ENCODE measurements at places on chromosomes 1 and 21. TPM values are rescaled to one million over a fixed set of nuclear protein-coding genes. Genes with fewer than 3 reads are reported as not detected.

The RIPPLY3 gene
- total RNA-seq, result 0.20 TPM

The NIBAN1 gene
- total RNA-seq, result 28.4 TPM

The OR2T11 gene
- total RNA-seq, result not detected

The HAO2 gene
- 0.20 TPM for total RNA-seq

The LCE1A gene
- total RNA-seq, result 1.7 TPM

The GJA4 gene
- total RNA-seq, result 6.1 TPM

The SFN gene
- total RNA-seq, result 254 TPM

The SMIM11 gene
- 11.1 TPM for total RNA-seq

DNA sequence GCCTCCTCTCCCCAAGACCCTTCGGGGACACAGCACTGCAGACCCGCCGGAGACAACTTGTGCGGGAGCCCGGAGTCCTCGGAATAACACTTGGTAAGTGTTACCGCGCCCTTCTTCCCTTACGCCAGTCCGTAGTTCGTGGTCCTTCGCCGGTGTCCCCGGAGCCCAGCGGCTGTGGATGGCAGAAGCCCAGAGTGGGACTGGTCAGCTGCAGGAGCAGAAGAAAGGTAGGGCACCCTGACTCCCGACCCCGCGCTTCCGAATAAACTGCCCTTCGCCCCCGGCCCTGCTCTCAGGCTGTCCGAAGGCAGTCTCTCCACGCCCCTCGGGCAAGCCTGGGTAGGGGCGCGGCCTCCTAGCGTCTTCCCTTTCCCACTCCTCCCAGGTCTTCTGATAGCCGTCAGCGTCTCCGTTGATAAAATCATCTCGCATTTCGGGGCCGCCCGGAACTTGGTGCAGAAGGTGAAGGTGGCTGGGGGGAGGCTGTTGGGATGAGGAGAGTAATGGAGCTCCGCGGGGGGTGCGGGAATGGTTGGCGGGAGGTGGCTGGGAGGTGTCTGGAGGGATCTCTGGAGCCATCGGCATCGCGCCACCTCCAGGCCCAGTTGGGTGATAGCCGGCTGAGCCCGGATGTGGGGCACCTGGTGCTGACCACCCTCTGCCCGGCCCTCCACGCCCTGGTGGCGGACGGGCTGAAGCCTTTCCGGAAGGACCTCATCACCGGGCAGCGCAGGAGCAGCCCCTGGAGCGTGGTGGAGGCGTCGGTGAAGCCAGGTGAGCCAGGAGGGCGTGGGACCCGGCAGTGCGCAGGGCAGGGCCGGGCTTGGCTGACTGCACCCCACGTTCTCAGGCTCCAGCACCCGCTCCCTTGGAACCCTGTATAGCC lies 4.3 kb downstream of the RUSC1 start:
- no peak for DNase-seq

DNA sequence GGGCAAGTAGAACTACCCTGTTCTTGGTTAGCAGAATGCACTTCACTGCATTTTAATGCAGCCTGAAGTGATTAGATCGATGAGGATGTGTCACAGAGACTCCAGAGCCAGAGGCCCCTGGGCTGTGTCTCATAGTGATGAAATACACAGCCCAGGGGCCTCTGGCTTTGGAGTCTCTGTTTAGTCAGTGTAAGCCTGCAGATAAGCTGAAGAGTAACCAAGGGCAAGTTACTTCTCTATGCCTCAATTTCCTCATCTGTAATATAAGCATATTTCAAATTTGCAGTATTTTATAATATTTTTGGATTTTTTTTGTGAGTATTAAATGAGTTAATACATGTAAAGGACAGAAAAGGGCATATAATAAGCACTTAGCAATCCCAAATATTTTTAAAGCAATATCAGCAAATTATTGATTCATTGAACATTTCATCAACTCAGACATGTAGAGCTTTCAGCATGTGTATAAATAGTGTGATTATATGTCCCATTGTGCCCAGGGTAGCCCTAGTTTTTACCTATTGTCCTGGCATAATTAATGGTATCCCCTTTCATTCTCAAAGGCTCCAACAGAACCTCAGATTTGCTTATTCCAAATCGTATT lies 23.6 kb upstream of the APOBEC4 start:
- no peak for DNase-seq

DNA sequence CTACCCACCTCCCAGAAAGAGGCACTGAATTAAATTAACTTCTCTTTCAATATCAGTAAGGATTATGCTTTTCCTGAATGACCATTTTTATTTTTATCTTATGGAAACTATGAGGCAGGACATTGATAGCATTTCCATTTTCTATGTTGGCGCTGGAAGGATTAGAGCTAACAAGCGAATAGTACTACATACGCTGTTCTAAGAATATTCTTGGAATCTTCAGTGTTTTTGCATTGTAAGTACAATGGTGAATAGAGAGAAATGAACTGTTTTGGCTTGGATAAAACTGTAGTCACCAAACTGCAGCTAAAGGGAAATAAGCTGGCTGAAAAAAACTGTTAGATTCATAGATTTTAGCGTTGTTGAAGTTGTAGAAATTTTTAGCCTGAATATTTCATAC lies 779.0 kb upstream of the ADGRL4 start:
- DNase-seq, result no peak

- no peak for DNase-seq
Measured at GRCh38 chr21:35664683-35665082, 395.6 kb downstream of the SETD4 start.

GRCh38 chr1:162916407-162916806 lies 55.4 kb upstream of the CCDC190 start:
- no peak for DNase-seq

DNA sequence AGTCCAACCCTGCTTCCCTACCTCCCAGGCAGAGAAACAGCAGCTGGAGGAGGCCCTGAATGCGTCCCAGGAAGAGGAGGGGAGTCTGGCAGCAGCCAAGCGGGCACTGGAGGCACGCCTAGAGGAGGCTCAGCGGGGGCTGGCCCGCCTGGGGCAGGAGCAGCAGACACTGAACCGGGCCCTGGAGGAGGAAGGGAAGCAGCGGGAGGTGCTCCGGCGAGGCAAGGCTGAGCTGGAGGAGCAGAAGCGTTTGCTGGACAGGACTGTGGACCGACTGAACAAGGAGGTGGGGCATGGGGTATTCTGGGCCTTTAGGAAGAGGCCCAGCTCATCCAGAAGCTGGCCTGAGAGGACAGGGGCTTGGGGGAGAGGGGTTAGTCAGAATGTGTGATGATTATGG lies 9.6 kb upstream of the TUFT1 start:
- DNase-seq, result no peak

DNA sequence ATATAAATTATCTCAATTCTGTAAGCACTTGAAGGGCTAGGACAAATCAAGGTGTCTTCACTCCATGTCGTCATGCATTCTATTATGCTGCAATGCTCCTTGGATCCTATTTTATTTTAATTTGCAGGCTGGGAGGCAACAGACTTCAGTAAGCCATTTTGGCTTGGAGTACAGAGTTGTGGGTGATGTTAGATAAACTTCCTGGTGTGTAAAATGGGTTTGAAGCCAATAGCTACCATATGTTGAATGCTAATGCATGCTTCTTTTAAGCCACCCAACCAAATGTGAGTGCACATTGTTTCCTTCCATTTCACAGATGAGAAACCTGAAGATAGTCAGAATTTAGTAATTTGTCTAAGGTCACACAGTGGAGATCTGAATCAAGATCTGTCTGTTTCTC lies 482.8 kb downstream of the DISC1 start:
- DNase-seq, result peak; percentile 49

DNA sequence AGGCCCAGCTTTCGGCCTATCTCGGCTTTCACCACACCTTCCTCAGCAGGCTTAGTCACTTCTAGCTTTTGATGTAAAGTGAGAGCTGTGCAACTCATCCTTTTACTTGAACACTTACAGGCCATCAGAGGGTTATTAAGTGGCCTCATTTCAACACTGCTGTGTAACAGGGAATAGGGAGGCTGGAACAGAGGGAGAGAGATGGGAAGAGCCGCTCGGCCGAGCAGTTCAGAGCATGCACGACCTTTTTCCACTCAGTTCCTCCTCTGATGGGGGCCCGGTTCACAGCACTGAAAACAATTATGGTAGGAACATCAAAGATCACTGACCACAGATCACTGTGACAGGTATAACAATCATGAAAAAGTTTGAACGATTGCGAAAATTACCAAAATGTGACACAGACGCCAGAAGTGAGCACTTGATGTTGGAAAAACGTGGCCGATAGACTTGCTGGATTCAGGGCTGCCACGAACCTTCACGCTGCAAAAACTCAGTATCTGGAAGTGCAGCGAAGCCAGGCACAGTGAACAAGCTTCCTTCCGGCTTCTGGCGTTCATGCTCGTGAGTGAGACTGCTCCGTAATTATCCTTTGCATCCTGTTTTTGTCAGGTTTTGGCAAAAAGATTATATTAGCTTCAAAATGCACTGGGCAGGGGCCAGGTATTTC lies 28.6 kb downstream of the AGPAT3 start:
- DNase-seq, result no peak

DNA sequence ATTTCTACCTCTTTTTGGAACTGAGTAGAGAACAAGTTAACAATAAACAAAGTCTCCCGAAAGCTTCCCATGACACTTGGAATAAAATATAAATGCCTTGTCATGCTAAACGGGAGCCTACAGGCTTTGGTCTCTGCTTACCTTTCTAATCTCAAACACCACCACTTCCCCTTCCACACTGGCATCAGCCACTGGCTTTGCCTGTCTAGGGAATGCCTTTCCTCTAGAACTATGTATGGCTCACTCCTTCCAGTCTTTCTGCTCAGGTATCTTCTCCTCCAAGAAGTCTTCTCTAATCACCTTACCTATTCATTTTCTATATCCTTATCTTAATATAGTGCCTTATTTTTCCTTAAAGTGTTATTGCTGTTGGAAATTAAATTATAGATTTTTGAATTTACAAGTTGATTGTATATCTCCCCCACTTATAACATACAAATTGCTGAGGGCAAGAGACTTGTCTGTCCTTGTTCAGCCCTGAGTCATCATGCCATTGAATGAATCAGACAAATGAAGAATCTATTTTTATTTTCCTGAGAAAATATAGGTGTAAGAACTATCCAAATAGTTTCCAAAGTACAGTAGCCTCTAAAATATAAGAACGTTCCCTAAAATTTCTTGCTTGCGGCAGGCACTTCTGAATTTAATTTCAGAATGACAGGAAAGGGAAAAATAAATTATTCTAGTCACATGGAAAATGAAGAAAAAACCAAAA lies 119.2 kb downstream of the TM2D1 start:
- DNase-seq, result no peak

GRCh38 chr1:28642056-28642846 lies 616 bp downstream of the TAF12 start:
- peak; percentile 15 for DNase-seq

DNA sequence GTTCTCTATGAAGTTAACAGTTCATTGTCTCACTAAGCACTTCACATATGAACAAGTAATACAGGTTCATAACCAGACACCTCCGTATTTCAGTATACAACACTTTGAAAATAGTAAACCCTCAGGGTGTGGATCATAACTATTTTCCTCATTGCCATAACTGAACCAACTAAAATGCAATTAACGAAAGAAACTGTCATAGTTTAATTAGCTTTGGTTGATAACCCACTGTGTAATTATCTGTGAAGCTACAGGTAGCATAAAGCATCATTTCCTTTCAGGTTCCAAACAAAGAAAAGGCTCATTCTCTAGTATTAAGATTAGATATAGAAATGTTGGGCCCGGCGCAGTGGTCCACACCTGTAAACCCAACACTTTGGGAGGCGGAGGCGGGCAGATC lies 58.5 kb downstream of the EIF4G3 start:
- DNase-seq, result no peak

DNA sequence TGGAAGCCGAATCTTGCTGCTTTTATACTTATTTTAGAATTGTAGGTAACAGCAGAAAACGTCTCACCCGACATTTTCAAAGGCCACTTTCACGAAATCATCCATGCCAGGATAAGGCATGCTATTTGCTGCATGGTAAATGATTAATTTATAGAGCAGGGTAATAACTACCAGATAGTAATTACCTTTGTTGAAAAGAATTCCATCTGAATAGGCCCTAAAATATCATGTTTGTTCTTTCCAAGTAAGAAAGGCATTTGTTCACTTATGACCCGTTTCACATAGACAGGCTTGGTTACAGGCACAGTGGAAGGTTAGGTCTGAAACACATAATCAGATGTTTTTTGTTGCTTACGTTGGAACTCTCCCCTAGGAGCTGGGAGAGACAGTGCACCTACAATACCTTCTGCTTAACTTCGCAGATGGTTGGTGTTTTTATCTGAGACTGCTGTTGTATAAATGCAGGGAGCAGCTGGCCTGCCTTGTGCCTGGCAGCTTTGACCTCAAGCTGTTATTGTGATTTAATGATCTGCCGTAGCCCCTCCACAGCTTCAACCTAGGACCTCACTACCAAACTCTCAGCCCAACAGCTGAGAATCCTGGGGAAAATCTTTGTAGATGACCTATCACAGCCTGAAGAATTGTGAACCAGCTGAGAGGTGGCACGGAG lies 1.6 kb downstream of the SLC44A3 start:
- DNase-seq, result no peak

DNA sequence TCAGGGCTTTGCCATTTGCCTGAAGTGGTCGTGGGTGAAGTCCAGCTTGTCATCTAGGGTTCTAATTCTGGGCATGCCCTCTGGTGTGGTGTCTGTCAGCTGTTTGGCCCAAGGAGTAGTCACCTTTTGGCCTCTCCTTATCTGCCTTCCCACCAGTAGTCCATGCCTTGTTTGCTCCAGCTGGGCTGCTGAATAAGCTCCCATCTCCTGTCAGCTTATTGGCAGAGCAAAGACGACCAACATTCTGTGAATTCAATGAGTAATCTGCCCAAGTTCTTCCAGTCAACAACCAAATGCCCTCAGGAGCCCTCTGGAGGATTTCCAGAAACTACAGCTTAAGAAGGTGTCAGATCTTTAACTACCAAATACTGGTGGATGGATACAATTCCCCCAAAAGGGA lies 7.0 kb downstream of the BCAN start:
- no peak for DNase-seq

All from skin of body (tissue), 3 donors.